ENCODE measurements at places on chromosomes 2 and 18. TPM values are rescaled to one million over a fixed set of nuclear protein-coding genes. Genes with fewer than 3 reads are reported as not detected.

GRCh38 chr18:63284827-63285733 is 34.5 kb downstream of the BCL2 start:
- DNase-seq: no peak

- no peak for DNase-seq
These were observed 94.3 kb upstream of the ZNF516 start for GRCh38 chr18:76589316-76589715.

DNA sequence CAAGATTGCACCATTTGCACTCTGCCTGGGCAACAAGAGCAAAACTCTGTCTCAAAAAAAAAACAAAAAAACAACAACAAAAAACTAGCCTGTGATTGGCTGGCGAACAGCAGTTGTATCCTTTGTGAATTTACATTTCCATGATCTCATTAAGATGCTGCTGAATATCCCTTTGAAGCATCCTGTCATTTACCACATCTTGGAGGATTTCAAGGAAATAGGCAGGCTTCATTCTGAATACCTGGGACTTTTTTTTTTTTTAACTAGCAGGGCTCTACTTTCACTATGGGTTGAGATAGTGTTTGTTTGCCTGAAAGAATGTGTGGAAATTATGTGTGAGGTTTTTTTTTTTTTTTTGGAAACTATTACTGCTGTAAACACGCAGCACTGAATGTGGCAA is 49.6 kb upstream of the RPL31 start:
- no peak for DNase-seq

GRCh38 chr2:29117636-29118303 is 2.6 kb downstream of the CLIP4 start:
- DNase-seq: peak; percentile 72

- DNase-seq: no peak
These were observed 340.3 kb upstream of the SALL3 start for GRCh38 chr18:78639006-78639950.

- DNase-seq: peak; percentile 90
These were observed 245.9 kb downstream of the TFCP2L1 start for GRCh38 chr2:121038891-121039616.

GRCh38 chr2:202933139-202933510 is 21.1 kb downstream of the CARF start:
- DNase-seq: no peak

GRCh38 chr2:104766683-104767082 is 87.2 kb upstream of the POU3F3 start:
- peak; percentile 9 for DNase-seq

GRCh38 chr2:58047373-58047935 is 848 bp downstream of the VRK2 start:
- DNase-seq: peak; percentile 40

GRCh38 chr2:9613291-9613690 is 17.5 kb downstream of the YWHAQ start:
- peak; percentile 81 for DNase-seq

- peak; percentile 89 for DNase-seq
These were observed 35.3 kb downstream of the GALNT1 start for GRCh38 chr18:35616664-35617423.

- DNase-seq: peak; percentile 66
These were observed 4.2 kb upstream of the HOXD13 start for GRCh38 chr2:176088048-176088936.

- peak; percentile 88 for DNase-seq
These were observed 36.2 kb downstream of the CHST10 start for GRCh38 chr2:100381240-100381639.

- DNase-seq: no peak
These were observed 72.4 kb upstream of the HAAO start for GRCh38 chr2:42864641-42865280.

DNA sequence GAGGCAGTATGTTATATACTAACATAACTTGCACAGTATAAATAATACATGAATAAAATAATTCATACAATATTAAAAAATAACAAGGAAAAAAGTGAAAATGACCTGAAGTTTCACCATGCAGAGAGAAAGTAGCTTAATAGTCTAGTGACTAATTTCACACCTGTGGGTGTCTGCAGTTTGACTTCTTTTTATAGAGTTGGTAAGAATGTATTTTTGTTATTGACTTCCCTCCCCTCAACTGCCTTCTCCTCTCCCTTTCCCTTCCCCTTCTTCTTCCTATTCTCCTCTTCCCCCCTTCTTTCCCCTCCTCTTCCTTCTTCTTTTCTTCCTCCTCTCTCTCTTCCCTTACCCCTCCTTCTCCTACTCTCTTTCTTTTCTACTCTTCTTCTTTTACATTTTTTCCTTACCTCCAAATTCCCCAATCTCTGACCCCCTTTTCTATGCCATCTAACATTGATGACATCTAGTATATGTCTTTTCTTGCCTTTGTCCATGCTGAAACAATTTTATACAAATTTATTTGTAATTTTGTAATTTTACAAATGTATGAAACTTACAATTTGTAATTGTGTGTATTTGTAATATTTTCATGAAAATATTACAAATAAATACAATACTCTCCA is 3.1 kb downstream of the DNAH6 start:
- no peak for DNase-seq

GRCh38 chr18:62846313-62846712 is 131.0 kb downstream of the PHLPP1 start:
- no peak for DNase-seq

DNA sequence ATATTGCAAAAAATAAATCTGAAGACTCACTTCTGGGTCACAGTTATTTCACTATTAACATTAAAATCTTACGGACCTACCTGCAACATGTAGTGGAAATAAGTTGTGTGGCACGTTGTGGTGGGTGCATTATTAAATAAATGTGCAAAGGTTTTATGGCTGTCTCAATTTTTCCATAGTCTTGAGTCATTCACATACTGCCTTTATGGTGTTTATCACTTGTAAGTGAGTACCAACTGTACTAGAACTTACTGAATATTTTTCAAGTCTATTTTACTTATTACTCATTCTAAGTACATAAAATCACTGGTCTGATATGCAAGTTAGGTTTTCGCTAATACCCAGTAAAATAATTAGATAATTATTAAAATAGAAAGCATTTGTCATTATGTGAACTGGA is 47.6 kb upstream of the SLC30A6 start:
- DNase-seq: no peak

GRCh38 chr2:204240961-204241360 is 304.3 kb upstream of the PARD3B start:
- DNase-seq: no peak

- DNase-seq: no peak
These were observed 63.7 kb downstream of the FARSB start for GRCh38 chr2:222592176-222592575.

DNA sequence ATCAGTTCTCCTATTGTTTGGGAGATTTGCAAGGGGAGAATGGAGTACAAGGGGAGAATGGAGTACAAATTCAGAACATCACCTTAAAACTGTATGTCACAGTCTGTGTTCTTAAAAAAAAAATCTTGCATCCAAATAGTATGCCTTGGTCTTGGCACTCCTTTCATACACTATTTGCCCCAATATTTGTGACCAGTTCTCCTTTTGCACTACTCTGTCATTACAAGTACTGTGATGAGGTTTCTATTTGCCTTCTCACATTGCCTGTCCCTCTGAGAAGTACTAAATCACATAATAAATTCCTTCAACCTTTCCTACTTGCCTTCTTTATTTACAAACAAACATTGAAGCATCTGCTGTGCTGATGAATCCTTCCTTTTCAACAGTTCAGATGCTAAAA is 36.0 kb upstream of the NCK2 start:
- no peak for DNase-seq

- no peak for DNase-seq
These were observed 14.5 kb downstream of the SH3RF3 start for GRCh38 chr2:109143214-109144187.

DNA sequence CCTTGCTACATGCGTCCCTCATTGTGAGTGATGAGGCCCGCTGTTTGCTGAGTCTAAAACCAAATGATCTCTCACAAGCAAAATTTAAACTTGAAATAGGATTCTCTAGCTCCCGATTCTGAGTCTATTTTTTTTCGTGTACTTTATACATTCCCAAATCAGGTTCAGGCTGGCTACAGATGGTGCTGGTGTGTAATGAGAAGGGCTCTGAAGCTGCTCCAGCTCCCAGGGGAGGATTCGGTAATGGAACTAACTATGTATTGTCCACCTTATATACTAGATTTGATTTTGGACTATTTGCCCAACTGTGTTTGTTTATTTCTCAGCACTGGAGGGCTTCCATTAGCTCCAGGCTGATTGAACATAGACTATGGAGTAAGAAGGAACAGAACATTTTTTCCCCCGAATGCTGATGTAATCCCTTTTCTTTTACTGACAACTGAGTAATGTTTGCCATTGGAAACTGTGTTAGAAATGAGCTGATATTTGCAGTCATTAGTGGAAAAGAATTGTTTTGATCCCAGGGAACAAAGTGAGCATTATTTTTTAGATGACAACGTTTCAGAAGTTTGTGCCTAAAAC is 274.0 kb upstream of the FIGN start:
- DNase-seq: no peak

GRCh38 chr2:110843959-110844510 is 111.7 kb downstream of the ACOXL start:
- DNase-seq: no peak

DNA sequence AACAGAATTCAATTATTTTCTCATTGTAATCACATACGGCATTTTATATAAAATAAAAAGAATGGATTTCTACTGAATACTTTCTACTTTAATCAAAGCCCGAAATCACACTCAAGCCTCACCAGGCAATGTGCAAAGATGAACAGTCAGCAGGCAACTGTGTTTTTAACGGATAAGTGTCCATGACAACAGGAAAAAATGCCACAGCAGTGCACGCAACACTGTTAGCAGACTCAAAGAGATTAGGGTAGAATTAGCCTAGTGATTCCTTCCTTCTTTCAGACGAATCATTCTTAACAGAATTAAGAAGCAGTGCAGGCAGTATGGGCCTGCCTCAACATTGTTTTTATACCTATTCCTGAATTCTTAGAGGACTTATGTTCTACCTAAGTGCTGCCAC is 135.6 kb downstream of the CDH2 start:
- DNase-seq: no peak

DNA sequence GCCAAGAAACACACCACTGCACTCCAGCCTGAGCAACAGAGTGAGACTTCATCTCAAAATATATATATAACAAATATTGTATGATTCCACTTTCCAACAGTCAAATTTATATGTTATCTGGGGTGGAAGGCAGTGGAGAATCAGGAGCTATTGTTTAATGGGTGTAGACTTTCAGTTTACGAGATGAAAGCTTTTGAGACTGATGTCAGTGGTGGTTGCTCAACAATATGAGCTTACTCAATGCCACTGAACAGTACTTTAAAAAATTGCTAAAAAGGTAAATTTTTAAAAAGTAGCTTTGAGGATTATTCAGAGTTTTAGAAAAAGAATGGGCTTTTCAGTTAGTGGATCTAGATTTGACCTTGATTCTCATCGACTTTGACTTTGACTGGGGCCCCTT is 105.9 kb upstream of the ST6GAL2 start:
- DNase-seq: no peak

DNA sequence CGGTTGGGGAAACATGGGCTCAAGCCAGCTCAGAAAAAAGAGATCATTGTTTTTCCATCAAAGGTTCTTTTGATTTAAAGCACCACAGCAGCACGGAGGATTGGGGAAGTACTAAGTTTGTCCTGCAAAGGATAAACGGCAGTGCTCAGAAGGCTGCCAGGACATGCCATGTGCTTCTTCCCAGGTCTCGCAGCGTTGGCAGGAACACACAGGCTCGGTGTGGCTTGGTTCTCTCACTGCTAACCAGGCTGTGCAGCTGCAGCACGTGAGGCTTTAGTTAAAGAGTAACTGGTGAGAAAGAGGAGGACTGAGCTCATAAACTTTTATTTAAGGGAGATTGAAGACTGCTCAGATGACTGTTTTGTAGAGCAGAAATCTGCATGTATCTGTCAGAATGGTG is 264.3 kb downstream of the TSN start:
- no peak for DNase-seq

DNA sequence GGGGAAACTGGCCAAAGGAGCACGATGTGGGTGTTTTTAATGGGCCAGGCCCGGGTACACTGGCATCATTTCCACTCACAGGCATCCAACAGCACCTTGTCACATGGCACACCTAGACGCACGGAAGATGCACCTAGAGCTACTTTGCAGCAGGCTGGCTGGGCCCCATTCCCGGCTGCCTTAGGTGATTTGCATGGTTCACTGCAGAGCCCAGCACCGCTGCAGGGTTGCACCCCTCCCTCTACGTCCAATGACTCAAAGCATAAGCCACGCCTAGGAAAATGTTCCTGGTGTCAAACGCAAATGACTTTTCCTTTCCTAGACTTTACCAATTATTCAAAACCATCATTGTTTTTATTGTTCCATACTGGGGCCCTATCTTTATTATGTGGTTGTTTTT is 222.9 kb downstream of the EIPR1 start:
- peak; percentile 10 for DNase-seq

DNA sequence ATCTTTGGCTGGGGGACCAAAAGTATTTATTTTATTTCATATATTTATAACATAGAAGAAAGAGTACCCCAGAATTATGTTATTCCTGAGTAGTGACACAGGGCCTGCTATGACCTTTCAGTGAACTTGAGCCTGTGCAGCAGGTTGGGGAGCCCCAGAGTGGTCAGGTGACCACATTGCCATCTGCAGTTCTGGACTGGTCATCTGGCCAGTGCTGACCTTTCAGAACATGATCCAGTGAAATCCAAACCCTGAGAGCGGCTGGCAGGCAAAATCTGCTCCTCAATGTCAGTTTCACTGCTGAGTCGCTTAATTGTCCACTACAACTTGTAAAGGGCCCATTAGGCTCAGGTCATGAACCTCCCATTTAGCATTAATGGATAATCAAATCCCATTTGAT is 336.7 kb upstream of the KCNH7 start:
- no peak for DNase-seq

DNA sequence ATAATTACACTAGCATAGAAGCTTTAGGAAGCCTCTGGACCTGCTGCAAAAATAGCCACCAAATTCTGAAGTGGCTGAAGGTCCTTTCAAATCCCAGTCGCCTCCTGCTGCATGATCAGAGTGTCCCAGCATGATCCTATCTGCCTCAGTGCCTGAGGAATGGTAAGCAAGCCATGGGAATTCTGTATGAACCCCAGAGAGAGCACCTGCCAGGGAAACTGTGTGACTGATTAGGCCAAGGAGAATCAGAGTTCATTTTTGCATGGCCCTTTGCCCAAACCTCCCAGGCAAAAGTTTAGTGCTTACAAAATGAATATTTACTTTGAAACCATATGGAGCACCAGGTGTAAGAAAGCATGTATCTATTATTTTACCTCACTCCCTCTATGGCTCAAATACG is 221.4 kb downstream of the ARL4C start:
- DNase-seq: no peak

GRCh38 chr2:88666576-88666975 is 24.9 kb upstream of the RPIA start:
- peak; percentile 5 for DNase-seq

Gene GTF3C2
- 47.8 TPM for total RNA-seq

Gene SF3B1
- total RNA-seq: 182 TPM

Gene GLB1L
- 4.9 TPM for total RNA-seq

Gene NPAS2
- 16.4 TPM for total RNA-seq

Gene HOXD12
- not detected for total RNA-seq

Gene RTP5
- not detected for total RNA-seq

Gene ALK
- total RNA-seq: not detected

Gene TUBA4B
- not detected for total RNA-seq

Gene OSBPL1A
- total RNA-seq: 21.5 TPM

Gene FAM161A
- 2.3 TPM for total RNA-seq

Gene B3GNT7
- total RNA-seq: not detected

Gene TMEM247
- not detected for total RNA-seq
